ENCODE measurements at places on chromosomes 7 and 10. TPM values are rescaled to one million over a fixed set of nuclear protein-coding genes. Genes with fewer than 3 reads are reported as not detected.

Gene FRAT1
- 2.7 TPM for total RNA-seq

Gene NEBL
- total RNA-seq = 0.22 TPM

Gene MRPS33
- total RNA-seq = 24.2 TPM

Gene KCP
- total RNA-seq = 0.55 TPM

Gene SUN3
- not detected for total RNA-seq

Gene BTBD16
- not detected for total RNA-seq

Gene VWA2
- total RNA-seq = not detected

Gene STAG3
- 1.00 TPM for total RNA-seq

Gene CPEB3
- total RNA-seq = 0.55 TPM

Gene MDFIC
- total RNA-seq = 56.2 TPM

Gene CHST15
- 4.6 TPM for total RNA-seq

Gene KLF14
- total RNA-seq = under 0.01 TPM

Gene MINDY4
- 6.7 TPM for total RNA-seq

Gene GLI3
- total RNA-seq = 3.4 TPM

Gene ATG9B
- total RNA-seq = 0.11 TPM

Gene SPDYE16
- 0.12 TPM for total RNA-seq

Gene FGL2
- total RNA-seq = 0.22 TPM

All from uterine smooth muscle cell (primary cell).